Stimulated activated CD8-positive, alpha-beta memory T cell treated with anti-CD3 and anti-CD28 coated beads, Interleukin-7, amount 100 ng/mL, for 4 hours (primary cell): ENCODE measurements at places on chromosomes 4 and X.

GRCh38 chrX:120294651-120295050 lies 16.6 kb downstream of the TMEM255A start:
- no peak for DNase-seq

DNA sequence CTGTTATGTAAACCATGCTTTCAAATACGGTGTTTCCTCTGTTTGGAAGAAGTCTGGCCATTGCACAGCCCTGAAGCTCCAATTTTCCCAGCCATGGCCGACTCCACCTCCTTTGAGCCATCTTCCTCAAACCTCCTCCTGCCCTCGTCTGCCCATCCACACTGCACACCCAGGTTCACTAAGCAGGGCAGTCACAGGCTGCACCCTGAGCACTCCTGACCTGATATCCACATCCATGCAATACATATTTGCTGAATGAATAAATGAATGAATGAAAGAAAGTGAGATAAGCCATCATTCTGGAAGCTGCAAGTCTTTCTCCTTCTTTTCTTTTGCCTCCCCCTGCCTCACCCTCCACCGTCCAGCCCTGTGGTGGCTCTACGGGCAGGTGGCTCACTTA lies 22.2 kb downstream of the XG start:
- DNase-seq, result no peak

GRCh38 chr4:38013461-38014366 lies 53.5 kb downstream of the PTTG2 start:
- no peak for DNase-seq

GRCh38 chrX:123756320-123756719 lies 23.5 kb upstream of the THOC2 start:
- no peak for DNase-seq

DNA sequence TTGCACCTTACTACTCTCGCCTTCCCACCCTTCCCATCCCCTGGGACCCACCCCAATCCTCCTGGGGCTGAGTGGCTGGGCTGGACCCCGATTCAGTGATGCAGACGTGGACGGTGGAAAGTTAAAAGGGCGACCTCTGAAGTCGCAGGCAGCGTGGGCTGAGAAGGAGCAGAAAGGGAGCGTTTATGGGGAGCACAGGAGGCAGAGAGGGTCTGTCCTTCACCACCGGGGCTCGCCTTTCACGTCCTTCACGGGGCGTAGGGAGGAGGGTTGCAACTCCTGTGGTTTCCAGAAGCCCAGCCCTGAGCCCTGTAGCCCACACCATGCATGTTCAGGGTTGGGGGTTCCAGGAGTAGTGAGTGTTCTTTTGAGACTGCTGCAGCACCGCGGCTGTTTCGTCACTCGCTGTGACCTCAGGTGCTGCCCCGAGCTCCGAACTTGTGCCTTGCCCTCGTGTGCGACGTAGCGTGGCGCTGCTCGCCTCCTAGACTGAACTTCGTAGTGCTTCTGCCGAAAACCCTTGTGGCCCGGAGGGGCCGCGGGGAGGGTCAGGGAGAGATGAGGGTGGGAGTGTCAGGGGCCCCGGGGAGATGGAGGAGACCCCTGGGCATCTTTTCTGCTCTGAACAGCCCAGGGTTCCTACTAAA lies 1.6 kb downstream of the NHS start:
- DNase-seq, result no peak

DNA sequence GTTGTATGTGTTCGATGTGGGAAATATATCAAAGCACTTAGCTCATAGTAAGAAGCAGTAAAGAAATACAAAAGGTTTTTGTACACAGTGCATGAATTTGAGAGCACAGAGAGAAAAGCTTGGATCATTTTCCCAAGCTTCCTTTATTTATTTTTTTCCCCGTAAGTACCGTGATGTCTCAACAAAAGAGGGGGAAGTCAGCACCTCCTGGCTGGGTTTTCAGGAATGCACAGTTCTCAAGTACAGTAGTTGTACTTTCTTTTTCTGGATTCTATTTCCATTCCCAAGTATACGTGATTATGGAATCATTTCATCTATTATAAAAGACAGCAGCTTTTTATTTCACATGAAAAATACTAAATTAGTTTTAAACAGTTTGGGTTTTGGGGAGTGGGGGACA lies 171.5 kb upstream of the EDNRA start:
- no peak for DNase-seq

GRCh38 chr4:23455456-23456158 lies 434.2 kb downstream of the PPARGC1A start:
- no peak for DNase-seq
